ENCODE measurements at places on chromosomes 3 and 15.
A peak's percentile ranks its signal among the peaks of the same experiment; 100 is the strongest.

GRCh38 chr3:191557322-191557721 lies 96.4 kb downstream of the PYDC2 start:
- DNase-seq, result no peak

DNA sequence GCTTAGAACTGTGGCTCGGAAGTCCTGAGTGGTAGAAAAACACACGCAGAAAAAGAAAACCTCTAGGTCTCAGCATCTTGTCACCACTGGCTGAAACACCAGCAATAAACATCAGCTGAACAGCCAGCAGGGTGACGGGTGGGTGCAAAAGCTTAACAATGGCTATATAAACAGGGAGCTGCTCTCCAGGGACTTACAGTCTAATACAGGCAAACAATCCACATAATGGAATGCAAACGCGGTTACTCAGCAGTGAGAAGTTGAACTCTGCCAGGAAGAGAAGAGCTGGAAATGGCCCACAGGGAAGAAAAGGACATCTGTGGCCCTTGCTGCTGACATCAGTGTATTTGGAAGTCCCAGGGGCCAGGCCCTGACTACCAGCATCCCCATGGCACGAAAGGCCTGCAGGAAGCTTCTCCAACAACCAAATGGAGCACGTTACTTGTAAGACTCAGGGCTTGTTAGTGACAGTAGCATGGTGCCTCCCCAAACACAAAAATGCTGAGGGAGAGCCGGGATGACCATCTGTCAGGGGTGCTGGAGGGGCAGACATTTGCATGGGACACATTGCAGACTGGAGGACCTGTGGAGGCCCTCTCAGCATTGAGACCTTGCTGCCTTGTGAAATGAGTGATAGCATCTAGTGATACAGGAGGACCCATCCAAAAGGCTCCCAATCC lies 3.0 kb downstream of the HEG1 start:
- peak; percentile 33 for DNase-seq

GRCh38 chr15:101129851-101130380 lies 121.9 kb downstream of the CHSY1 start:
- DNase-seq, result no peak

- no peak for DNase-seq
Observed at GRCh38 chr3:50338965-50339364, 1.7 kb downstream of the RASSF1 start.

GRCh38 chr3:187919048-187919447 lies 173.8 kb upstream of the BCL6 start:
- no peak for DNase-seq

- DNase-seq, result no peak
Observed at GRCh38 chr15:95409626-95410310, 920.7 kb upstream of the NR2F2 start.

DNA sequence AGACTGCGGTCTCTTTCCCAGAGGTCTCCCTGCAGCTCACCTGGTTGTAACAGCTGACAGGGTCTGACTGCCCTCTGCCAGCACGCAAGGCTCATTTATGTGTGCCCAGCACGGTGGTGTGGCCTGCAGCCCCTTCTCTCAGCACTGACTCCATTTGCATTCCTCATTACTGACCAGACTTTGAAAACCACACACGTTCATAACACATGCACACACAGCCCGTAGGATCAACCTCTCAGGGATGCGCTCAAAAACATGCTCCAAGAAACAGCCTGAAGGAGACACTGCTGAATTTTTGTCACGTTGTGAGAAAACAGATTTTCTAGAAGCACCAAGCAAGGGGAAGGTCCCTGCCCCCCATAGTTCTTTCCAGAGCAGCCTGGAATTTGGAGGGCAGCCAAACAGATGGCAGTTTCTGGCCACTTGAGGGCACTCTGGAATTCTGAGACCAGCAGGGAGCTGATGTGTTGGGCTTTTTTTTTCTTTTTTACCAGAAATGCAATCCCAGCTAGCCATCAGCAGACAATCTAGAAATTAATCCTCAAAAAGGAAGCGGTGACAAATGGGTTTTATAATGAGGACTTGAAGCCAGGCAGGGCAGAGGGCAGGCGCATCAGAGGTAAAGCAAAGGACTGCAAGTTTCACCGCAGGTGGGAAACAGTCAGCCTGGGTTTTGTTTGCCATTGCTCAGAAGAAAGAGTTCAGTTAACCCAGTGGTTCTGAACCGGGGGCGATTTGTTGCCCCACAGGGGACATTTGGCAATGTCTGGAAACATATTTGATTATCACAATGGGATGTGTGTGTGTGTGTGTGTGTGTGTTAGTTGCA lies 170.5 kb upstream of the PROK2 start:
- DNase-seq, result peak; percentile 72

DNA sequence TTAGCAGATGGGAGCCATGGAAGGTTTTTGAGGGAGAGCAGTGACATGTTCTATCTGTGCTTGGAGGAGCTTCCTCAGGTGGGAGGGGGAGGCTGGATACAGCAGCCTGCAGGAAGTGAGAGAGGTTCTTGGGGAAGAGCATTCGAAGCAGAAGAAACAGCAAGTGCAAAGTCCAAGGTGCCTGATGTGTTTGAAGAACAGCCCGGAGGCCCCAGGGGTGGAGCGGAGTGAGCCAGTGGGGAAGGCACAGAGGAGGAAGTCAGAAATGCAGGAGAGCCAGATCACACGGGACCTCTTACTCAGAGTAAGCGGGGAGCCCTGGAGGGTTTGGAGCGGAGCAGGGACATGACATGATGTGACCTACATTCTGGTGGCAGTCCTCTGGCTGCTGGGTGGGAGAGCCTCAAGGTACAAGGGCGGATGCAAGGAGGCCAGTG lies 10.8 kb downstream of the ITGA11 start:
- no peak for DNase-seq

GRCh38 chr3:11556851-11557644 lies 86.7 kb downstream of the VGLL4 start:
- peak; percentile 21 for DNase-seq

DNA sequence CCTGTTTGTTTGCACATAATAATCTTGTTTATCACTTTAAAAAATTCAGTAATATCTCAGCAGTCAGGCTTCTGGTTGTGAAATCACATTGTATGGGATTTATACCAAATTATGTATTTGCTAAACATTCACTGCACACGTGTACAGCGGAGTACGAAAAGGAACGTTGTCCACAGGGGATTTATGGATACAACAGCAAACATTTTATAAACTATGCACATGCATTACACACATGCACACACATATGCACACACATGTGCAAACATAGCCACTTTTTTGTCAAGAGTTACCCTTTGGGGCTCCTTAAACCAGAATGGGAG lies 150.5 kb downstream of the LRRK1 start:
- no peak for DNase-seq

- no peak for DNase-seq
Observed at GRCh38 chr3:192133271-192133670, 594.1 kb downstream of the FGF12 start.

DNA sequence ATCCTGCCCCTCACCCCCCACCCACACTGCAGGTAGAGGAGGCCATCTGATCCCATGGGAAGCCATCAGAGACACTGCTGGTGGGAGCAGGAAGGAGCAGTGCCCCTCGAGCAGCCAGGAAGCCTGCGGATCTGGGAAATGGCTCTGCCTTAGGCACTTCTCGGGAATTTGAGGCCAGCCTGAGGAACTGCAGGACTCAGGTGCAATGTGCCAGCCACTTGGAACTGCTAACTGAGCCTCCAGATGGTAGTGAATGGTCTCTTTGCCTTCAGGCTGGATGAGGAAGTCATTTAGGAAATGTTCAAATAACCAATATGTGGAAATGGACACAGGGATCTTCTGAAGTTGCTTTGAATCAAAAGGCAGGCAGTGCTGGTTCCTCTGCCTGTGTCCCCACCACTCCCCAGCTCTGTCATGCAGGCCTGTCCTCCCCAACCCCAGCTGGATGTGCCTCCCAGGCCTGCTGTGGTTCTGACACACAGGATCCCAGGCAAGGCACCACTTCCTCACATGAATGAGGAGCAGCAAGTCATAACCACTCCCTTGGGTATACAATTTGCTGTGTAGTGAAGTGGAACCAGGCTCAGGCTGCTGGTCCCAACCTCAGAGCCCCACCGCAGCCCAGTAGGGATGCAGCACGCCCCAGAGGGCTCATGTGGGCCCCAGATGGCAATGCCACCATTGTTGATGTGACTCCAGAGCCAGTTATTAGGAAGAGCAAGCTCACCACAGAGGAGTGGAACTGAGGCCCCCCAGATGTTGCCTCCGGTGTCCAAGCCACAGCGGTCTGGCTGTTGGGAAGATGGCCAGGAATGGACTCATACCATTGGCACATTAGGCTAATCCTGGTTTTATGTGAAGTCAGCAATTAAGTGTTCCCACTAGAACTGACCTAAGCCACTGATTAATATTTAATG lies 46.5 kb upstream of the LIMD1 start:
- no peak for DNase-seq

- peak; percentile 81 for DNase-seq
Observed at GRCh38 chr15:58378241-58379085, 53.3 kb upstream of the LIPC start.

- no peak for DNase-seq
Observed at GRCh38 chr15:101067660-101068522, 148.7 kb downstream of the LRRK1 start.

- no peak for DNase-seq
Observed at GRCh38 chr15:88131937-88132336, 124.6 kb downstream of the NTRK3 start.

GRCh38 chr3:193732391-193732790 lies 139.4 kb downstream of the OPA1 start:
- DNase-seq, result no peak

DNA sequence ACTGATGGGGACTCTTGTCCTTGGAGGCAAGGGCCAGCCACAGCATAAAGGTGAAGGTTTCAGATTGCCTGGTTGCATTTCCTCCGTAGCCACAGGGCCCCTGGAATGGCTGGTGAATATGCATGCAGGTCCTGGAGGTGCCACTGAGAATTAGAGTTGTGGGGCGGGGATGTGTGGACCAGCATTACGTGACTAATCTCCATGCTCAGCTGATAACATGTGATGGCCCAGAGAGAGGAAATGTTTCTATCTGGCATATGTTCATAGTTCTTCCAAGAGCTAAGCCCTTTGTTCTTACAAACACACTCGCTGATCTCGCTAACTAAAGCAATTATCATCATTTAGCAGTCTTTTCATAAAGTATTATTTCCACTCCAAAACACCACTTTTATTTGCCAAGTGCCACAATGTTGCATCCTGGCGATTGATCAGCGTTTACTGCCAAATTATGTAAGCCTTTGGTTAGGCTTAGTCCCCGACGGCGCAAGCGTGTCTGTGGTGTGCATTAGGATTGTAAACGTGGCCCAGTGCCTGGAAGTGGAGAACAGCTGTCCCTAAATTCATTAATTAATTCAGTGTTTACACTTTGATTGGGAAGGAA lies 55.9 kb downstream of the CGNL1 start:
- no peak for DNase-seq

DNA sequence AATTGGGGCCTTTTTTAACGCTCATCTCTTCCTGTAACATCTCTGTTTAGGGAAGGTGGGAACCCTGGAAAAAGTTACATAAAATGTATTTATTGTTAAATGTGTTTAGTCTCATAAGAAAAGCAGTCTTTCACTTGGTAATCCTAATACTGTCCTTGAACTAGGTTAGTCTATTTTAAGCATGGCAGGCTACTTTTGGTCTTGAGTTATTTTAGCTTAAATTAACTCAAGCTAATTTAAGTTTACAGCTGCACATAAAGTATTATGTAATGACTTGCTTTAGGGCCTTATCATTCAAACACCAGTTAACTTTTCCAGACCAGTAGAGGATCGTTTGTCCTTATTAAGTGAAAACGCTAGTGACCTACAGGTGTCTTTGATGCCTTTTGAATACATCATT lies 63.2 kb downstream of the DCUN1D1 start:
- no peak for DNase-seq

All from kidney glomerular epithelial cell (primary cell).